ENCODE measurements at places on chromosomes 2 and 18.
A peak's percentile ranks its signal among the peaks of the same experiment; 100 is the strongest.

GRCh38 chr18:80157708-80158343, 48.8 kb downstream of the ADNP2 start:
- no peaks in the 10 kb centered on the region for H3K36me3 ChIP-seq
- H3K27me3 ChIP-seq = peaks cover 23% of the 10 kb centered on the region
- peak; percentile 68 for DNase-seq
- no peak overlapping the region for H3K27ac ChIP-seq
- no peak overlapping the region for H3K4me3 ChIP-seq

DNA sequence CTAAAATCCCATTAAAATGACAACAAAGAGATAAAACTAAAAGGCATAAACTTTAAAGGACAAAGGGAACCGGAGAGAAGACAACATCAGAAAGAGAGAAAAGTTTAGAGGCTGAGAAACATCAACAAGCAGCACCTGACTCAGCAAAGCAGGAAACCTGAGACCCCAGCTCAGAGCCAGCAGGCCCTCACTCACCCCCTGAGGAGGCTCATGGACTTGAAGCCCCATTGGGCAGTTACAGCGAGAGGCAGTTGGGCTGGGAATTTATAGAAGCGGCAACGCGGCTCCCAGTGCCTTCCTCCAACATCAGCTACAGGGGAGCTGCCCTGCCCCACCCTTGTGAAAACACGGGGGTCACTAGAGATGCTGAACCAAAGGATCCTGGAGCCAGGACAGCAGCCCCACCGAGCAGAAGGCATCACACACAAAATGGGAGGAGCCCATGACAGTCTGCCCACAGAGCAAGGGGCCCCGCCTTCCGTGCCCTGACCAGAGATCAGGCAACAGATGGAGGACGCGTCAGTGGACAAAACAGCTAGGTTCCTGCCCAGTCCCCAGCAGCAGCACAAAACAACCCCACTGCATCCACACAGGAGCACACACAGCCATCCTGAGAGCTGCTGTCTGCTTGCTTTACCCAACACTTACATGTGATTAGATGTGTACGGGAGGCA, 52.7 kb downstream of the CMPK2 start:
- H3K36me3 ChIP-seq = no peaks in the 10 kb centered on the region
- no peak overlapping the region for H3K4me3 ChIP-seq
- H3K27ac ChIP-seq = no peak overlapping the region
- DNase-seq = no peak
- peaks cover 35% of the 10 kb centered on the region for H3K27me3 ChIP-seq
- no peaks in the 10 kb centered on the region for H3K4me1 ChIP-seq

DNA sequence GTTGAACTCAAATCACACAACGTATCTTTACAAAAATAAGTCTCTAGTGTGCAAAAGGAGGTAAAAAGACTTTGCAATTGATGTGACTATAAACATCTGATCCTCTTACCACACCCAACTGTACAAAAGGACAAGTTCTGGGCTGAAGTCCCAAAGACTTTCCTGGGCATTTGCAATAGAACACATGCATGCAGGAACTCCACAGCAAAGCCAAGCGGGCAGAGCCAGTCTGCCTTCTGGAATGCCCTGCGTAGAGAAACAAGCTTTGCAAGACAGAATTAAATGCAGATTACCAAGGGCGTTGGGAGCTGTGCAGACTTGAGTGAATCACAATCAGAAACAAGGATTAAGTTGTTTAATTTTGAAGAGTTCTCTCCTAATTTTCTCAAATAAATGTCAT, 208.4 kb upstream of the ZNF521 start:
- no peaks in the 10 kb centered on the region for H3K4me1 ChIP-seq
- no peak for DNase-seq
- H3K27me3 ChIP-seq = no peaks in the 10 kb centered on the region

DNA sequence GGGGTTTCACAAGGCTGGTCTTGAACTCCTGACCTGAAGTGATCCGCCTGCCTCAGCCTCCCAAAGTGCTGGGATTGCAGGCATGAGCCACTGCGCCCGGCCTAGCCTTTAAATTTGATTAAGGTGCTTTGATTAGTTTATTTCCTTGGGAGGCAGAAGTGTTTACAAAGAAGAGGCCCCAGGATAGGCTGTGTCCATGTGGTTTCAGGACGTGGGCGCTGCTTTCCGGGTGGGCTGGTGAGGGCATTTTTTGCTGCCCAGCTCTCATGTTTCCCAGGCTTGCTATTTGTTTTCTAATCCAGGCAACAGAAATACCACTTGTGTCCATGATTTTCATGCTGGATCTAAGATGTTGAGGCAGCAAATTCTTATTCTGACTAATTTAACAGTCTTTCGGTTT, 124.2 kb downstream of the SH3RF3 start:
- no peak overlapping the region for H3K27ac ChIP-seq
- no peak for DNase-seq
- H3K4me1 ChIP-seq = no peaks in the 10 kb centered on the region
- peaks cover 12% of the 10 kb centered on the region for H3K27me3 ChIP-seq
- H3K4me3 ChIP-seq = no peak overlapping the region

DNA sequence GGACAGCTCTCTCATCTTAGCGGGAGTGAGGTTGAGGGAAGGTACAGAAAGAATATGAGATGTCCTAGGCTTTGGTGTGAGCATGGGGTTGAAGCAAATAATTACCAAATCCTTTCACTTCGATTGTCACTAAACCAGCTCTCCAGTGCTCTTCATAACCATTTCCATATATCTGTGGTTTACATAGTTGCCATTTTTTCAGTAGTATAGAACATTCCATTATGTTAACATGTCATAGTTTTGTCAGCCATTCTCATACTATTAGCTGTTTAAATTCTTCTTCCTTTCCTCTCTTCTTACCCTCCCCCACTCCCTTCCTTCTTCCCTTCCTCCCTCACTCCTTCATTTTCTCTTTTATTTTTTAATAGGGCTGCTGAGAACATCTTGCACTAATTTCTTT, 205.9 kb downstream of the BABAM2 start:
- H3K36me3 ChIP-seq = no peaks in the 10 kb centered on the region
- no peaks in the 10 kb centered on the region for H3K27me3 ChIP-seq
- H3K4me1 ChIP-seq = no peaks in the 10 kb centered on the region
- DNase-seq = no peak

DNA sequence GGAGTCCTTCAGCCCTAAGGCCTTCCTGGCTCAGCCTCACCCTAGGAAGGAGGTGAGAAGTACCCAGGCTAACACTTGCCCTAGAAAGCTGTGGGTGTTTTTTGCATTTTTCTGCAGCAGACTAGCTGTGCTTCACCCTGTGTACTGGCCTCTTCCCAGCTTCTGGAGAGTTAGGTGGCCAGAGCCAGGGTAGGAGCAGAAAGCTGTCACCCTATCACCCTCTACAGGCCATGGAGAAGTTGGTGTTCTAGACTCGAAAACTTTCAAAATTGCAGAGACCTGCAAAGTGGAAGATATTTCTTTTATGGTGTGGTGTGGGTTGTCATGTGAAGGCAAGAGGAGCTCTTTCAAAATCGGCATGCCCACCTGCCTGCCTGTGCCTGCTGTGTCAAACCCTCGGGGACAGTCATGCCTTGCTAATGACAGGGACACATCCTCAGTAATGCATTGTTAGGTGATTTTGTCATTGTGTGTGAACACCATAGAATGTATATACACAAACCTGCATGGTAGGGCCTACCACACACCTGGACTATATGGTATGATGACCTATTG, 29.8 kb downstream of the EHD3 start:
- H3K27me3 ChIP-seq = no peaks in the 10 kb centered on the region
- no peaks in the 10 kb centered on the region for H3K36me3 ChIP-seq
- no peak overlapping the region for H3K27ac ChIP-seq
- no peaks in the 10 kb centered on the region for H3K4me1 ChIP-seq
- DNase-seq = no peak

GRCh38 chr18:13180614-13181375, 37.8 kb upstream of the LDLRAD4 start:
- no peaks in the 10 kb centered on the region for H3K27me3 ChIP-seq
- no peak for DNase-seq
- no peaks in the 10 kb centered on the region for H3K4me1 ChIP-seq
- H3K4me3 ChIP-seq = no peak overlapping the region
- no peaks in the 10 kb centered on the region for H3K36me3 ChIP-seq

- H3K36me3 ChIP-seq = no peaks in the 10 kb centered on the region
- H3K27me3 ChIP-seq = no peaks in the 10 kb centered on the region
- no peaks in the 10 kb centered on the region for H3K4me1 ChIP-seq
- H3K27ac ChIP-seq = no peak overlapping the region
- DNase-seq = no peak
Observed at GRCh38 chr2:223725494-223725893, 111.9 kb downstream of the AP1S3 start.

DNA sequence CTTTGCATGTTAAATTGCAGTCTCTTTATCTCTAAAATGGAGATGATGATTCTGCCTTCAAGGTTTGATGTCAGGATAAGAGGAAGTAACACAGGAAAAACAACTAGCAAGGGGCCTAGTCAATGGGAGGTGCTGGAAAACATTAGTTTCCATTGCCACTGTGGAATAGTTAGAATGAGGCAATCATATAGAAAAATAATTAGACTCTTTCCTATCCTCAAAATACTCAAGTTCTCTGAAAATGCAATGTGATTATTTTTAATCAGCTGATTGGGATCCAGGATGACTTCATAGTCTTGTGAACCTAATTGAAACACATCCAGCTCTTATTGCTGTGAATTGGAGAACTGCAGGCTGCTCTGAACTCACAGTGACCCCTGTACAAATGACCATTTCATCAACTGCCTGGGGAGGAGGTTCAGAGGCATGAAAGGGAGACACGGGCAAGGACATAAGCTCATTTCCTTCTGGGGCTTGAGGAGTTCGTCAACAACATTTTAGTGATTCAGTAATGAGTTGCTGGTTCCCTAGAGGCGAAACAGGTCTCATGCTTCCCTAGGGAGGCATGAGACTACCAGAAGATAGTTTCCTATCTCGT, 422.5 kb downstream of the LPIN1 start:
- H3K36me3 ChIP-seq = no peaks in the 10 kb centered on the region
- H3K4me1 ChIP-seq = peaks cover 23% of the 10 kb centered on the region
- H3K4me3 ChIP-seq = no peak overlapping the region
- no peak for DNase-seq
- peaks cover 2% of the 10 kb centered on the region for H3K27me3 ChIP-seq

DNA sequence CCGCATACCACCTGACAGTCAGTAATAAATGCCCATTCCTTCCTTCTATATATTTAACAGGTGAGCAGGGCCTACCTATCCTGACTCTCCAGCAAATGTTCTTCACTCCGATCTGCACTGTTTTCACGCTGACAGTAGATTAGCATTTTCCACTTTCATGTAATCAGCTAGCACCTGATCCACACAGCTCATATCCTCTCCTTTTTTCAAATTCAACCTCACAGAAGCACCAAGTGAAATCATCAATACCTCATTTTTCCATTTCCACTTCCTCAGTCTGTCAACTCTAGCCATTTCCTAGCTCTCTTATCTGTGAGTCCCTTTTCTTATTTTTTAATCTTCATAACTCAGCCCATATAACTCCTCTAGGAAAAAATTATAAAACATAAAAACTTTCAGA, 402.8 kb downstream of the ZEB2 start:
- H3K27ac ChIP-seq = no peak overlapping the region
- H3K27me3 ChIP-seq = no peaks in the 10 kb centered on the region
- DNase-seq = no peak
- H3K36me3 ChIP-seq = no peaks in the 10 kb centered on the region

- H3K4me3 ChIP-seq = no peak overlapping the region
- no peak overlapping the region for H3K27ac ChIP-seq
- no peak for DNase-seq
- peaks cover 43% of the 10 kb centered on the region for H3K27me3 ChIP-seq
Observed at GRCh38 chr2:236236559-236237452, 27.4 kb downstream of the ASB18 start.

DNA sequence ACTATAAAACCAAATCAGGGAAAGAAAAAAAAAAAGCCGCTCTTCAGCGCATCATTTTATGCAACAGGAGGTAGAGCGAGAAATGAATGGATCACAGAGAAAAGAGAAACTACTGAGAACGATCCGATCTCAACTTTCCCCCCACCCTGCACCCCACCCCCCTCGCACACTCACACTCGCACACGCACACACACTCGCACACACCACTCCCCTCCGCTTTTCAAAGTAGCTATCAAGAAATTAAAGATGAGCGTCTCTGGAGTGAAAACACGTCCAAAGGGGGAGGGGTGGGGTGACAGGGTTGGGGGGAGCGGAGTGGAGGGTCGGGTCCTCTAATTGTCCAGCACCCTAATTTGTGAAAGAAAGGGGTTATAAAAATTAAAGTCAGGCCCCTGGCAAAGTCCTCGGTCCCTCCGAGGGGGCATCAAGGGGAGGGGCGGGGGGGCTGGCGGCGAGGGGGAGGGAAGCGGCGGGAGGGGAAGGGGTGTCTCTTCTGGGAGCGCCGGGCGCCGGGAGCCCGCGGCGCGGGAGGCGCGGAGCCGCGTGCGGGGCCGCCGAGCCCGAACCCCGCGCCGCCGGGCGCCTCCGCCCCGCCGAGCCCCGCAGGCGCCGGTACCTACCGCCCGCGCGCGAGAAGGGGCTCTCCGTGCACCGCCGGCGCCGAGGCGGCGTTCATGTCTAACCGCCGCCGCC, 428 bp downstream of the TCF4 start:
- H3K4me3 ChIP-seq = peak overlapping the region; percentile 42
- no peak for DNase-seq
- peaks cover 18% of the 10 kb centered on the region for H3K27me3 ChIP-seq
- no peak overlapping the region for H3K27ac ChIP-seq

- H3K27ac ChIP-seq = no peak overlapping the region
- DNase-seq = no peak
- H3K27me3 ChIP-seq = no peaks in the 10 kb centered on the region
- peaks cover 7% of the 10 kb centered on the region for H3K4me1 ChIP-seq
- H3K4me3 ChIP-seq = no peak overlapping the region
Observed at GRCh38 chr2:127576433-127577207, 41.1 kb downstream of the MYO7B start.

DNA sequence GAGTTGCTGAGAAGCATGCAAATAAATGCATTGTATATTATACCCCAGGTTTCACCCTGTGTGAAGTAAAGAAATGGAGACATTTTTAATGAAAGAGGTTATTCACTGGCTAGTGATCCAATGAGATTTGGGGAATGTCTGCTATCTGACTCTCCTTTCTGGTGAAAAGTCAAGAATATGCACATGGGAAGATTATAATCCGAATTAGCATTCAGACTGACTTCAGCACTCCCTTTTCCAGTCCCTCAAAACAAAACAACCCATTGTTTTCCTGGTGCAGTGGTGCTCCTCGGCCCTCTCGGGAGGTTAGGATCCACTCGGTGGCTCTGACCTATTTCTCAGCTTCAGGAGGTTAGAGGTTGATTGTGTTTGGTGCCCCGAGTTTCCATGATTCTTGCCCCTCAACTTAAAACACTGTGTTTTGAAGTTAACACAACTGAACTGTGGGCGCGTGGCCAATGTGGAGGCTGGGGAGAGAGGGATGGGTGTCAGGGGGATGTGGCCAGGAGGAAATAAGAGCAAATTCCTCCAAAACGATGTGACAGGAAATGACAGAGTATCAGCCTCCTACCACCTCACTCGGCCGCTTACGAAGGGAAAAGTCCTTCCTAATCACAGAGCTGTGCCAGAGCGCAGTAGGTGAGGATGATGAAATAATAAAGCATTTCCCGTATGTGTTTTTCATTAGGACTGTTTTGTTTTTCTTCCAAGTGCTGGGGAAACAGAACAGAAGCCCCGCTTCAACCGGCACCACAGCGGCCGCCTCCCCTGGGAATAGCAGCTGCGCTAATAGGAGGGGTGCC, 440.1 kb downstream of the MTX2 start:
- H3K27ac ChIP-seq = no peak overlapping the region
- no peaks in the 10 kb centered on the region for H3K27me3 ChIP-seq
- H3K36me3 ChIP-seq = no peaks in the 10 kb centered on the region
- no peaks in the 10 kb centered on the region for H3K4me1 ChIP-seq
- DNase-seq = no peak

GRCh38 chr18:50232419-50232818, 33.9 kb downstream of the CFAP53 start:
- H3K36me3 ChIP-seq = no peaks in the 10 kb centered on the region
- H3K27ac ChIP-seq = no peak overlapping the region
- no peak for DNase-seq
- no peaks in the 10 kb centered on the region for H3K4me1 ChIP-seq
- peaks cover 7% of the 10 kb centered on the region for H3K27me3 ChIP-seq
- H3K4me3 ChIP-seq = no peak overlapping the region

All from T-cell (primary cell).